ENCODE measurements at places on chromosomes 1 and 21.

GRCh38 chr1:42014823-42015222 is 96.1 kb upstream of the HIVEP3 start:
- DNase-seq = no peak

GRCh38 chr1:245475961-245476516 is 321.3 kb downstream of the KIF26B start:
- no peak for DNase-seq

DNA sequence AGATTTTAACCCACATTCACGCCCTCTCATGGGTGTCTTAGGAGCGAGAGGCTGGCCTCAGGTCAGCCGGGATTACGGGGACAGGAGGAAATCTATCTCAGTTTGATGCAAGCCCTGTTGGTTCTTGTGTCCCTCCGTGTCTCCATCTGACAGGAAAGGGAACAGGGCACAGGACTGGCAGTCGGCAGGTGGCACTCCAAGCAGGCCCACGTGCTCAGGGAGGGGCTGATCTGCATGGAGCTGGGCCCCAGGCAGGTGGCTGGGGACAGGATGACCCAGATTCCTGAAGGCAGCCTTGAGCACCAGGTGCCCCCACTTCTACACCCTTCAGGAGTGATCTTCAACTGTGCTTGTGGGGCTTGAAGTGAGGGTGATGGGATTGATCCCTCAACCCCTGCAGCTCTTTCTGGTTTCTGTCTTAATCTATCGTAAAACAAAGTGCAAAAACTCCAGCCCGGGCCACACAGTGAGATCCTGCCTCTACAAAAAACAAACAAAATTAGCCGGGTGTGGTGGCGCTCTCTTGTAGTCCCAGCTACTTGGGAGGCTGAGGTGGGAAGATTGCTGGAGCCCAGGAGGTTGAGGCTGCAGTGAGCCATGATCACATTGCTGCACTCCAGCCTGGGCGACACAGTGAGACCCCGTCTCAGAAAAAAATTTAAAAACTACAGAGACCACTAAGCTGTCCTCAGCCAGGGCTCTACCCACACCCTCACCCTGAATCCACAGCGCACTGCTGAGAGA is 8.3 kb downstream of the PLEKHG5 start:
- DNase-seq = no peak

DNA sequence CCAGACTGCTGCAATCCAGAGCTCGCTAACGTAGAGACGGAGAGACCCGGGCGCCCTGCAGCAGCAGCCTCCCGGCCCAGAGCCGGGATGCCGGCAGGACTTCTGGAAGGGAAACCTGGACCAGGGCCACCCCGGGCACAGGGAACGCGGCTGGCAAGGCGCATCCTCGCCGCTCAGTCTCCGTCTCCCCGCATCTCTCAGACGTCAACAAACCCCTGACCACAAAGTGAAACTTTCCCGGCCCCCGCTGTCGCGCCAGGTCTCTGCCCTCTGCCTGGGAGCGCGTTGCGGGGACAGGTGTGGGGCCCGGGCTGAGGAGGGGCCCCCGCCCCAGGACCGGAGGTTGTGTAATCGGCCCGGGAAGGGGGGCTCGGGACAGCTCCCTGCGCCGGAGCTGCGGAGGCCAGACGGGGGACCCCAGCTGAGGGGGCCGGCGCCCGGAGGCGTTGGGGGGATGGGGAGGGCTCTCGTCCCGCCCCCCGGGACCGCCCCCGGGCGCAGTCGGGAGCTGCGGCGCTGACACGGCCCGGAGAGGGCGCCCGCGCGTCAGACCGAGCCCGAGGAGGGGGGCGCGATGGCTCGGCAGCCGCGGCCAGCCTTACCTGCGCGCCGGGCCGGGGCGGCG is 116.6 kb upstream of the HIVEP3 start:
- DNase-seq = peak; percentile 66

DNA sequence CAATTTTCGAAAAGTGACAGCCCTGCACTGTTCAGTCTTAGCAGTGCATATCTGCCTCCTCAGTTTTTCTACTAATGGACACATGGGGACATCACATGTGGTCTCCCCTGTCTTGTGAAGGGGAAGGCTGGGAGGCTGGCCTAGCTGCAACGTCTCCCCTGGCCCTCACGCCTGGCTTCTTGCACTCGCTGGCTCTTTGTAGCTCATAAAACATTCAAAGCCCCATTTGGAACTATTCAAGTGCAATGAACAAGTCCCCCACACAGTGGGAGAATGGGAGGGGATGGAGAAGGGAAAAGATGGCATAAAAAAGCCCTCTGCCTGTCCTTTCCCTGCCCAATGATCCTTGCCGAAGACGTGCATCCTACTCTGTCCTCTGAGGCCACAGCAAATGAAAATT is 73.6 kb downstream of the PGBD5 start:
- DNase-seq = no peak

DNA sequence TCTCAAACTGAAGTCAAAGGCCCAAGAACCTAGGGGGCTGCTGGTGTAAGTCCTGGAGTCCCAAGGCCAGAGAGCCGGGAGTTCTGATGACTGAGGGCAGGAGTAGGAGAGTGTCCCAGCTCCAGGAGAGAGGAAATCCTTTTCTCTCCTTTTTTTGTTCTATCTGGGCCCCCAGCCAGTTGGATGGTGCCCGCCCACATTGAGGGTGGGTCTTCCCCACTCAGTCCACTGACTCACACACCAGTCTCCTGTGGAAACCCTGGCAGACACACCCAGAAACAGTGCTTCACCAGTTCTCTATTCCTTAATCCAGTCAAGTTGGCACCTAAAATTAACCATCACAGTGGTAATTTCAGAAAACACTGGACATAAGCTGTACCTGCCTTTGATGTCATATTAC is 12.7 kb upstream of the WDR26 start:
- DNase-seq = no peak

GRCh38 chr1:145892486-145893087 is 6.9 kb upstream of the ANKRD35 start:
- DNase-seq = no peak

- DNase-seq = no peak
Measured at GRCh38 chr1:23466423-23466989, 17.5 kb downstream of the ASAP3 start.

DNA sequence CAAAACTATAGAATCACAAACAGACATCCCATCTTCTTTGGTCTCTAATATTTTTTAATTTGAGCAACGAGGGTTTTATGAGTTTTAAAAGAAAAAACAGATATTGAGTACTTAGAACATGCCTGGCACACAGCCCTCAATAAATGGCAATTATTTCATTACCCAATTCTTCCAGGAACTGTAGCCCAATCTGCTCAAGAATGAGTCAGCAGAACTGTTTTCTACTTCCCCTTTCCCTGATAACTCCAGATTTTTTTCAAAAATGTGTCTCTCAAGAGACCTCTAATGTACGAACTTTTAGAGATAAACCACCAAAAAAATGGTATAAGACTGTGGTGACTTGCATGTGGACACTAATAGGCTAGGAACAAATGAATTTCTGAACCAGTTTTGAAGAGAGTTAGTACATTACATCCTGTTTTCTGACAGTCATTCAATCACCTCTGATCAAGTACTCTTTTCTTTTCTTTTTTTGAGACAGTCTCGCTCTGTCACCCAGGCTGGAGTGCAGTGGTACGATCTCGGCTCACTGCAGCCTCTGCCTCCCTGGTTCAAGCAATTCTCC is 11.5 kb downstream of the ABL2 start:
- no peak for DNase-seq

GRCh38 chr1:48396208-48396607 is 75.8 kb downstream of the SPATA6 start:
- DNase-seq = no peak

DNA sequence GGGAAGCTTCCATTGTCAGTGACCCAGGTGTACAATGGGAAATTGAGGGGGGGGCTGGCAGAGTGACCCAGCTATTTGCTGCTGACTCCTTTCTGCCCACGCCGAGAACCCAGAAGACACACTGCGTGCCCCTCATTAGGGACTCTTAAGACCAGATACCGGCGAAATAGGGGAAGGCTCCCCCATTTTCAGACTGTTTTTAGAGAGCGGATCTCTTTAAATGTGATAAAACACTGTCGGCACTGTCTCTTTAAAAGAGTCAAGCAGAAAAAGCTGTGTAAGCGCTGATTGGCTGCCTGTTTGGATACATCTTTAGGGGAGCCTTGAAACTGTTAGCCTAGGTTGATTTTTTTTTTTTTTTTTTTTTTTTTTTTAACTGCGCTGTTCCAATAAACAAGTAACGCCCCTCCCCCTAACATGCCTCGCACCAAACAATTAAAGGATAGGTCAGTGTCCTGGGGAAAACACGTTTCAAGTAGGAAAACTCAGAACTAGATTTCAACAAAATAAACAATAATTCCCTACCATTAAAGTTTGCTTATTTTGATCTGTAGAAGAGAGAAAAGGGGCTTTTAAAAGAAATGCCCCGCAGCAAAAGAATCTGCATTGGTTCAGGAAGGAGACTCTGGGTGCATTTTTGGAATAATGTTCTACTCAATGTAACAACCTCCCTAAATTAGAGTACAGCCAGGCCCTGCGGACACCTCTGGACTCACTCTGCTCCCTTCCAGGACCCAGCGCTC is 1.4 kb upstream of the SSBP3 start:
- peak; percentile 81 for DNase-seq

- peak; percentile 79 for DNase-seq
Measured at GRCh38 chr1:2148691-2149090, 45.9 kb downstream of the FAAP20 start.

GRCh38 chr21:27371975-27372331 is 405.1 kb upstream of the ADAMTS5 start:
- no peak for DNase-seq

- DNase-seq = peak; percentile 88
Measured at GRCh38 chr1:24502065-24502708, 449 bp upstream of the RCAN3 start.

DNA sequence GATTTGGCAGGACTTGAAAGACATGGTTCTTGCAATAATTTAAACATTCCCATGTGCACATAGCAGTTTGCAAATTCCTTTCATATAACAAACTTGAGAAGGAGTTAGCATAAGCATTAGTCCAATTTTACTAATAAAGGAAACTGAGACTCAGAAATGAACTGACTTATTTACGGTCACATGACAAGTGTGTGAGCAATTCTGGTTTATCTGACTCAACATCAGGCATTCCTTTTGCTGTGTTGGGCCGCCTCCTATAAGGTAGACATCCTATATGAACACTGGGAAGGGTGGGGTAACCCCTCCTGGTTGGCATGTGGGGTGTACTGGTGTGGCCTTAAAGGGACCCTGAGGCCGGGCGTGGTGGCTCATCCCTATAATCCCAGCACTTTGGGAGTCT is 8.5 kb upstream of the CPT2 start:
- no peak for DNase-seq

DNA sequence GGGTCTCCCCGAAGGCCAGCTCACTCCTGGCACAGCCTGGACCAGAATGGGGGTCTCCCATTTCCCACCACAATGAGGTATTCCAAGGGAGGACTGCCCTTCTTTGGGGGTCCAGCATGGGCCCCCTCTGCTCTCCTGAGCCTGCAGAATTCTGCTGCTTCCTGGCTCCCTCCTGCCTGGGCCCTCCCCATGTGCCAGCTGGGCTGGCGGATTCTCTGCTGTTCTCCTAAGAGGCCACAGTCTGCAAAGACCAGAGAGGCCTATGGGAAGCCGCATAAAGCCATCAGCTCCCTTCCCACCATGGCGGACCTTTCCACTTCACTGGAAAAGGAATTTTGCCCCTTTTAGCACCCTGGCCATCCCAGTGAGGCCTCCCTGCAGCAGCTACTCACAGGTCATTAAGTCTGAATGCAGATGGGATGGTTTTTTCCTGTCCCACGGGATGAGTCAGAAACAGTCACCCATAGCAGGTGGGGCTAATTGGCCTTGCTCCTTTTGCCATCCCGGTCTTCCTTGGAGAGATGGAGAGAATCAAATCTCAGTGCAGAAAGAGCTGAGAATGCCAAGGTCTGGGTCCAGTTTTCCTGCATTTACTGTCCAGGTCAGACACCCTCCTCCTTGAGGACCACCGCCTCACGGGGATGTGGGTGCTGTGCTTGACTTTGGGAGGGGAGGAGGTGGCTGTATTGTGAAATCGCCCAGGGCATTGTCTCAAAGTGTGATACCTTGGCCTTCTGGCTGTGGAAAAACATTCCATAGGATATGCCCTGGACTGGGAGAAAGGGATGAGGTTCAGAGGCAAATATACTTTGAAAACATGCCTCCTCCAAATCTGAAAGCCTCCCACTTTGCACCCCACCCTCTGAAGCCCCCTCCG is 23.2 kb downstream of the MYBPH start:
- no peak for DNase-seq
